ENCODE measurements at places on chromosomes 16 and 17. TPM values are rescaled to one million over a fixed set of nuclear protein-coding genes. Genes with fewer than 3 reads are reported as not detected.

GRCh38 chr16:88389621-88390160 is 6.9 kb downstream of the ZNF469 start:
- no peak overlapping the region for H3K27ac ChIP-seq
- no peaks in the 10 kb centered on the region for H3K4me1 ChIP-seq
- DNase-seq, result no peak
- H3K4me3 ChIP-seq, result no peak overlapping the region

DNA sequence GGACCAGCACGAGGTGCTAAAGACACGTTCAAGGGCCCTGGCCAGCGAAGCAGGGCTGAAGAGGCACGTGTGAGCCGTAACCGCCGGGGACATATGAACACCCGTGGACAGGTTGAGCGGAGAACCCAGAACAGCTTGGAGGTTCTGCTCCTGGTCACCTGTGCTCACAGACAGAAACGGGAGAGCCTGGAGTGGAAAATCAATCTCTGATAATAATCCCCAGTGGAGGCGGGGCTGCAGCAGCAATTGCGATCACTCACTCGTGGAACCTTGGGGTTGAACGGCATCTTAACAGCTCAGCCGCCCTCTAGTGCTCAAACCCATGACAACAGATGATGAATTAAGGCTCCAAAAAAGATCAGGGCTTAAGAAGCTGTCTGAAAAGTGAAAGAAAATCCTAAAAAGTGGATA is 25.6 kb downstream of the WIPI1 start:
- no peak overlapping the region for H3K4me3 ChIP-seq
- DNase-seq, result no peak
- peaks cover 15% of the 10 kb centered on the region for H3K36me3 ChIP-seq
- H3K27me3 ChIP-seq, result no peaks in the 10 kb centered on the region
- H3K27ac ChIP-seq, result no peak overlapping the region

DNA sequence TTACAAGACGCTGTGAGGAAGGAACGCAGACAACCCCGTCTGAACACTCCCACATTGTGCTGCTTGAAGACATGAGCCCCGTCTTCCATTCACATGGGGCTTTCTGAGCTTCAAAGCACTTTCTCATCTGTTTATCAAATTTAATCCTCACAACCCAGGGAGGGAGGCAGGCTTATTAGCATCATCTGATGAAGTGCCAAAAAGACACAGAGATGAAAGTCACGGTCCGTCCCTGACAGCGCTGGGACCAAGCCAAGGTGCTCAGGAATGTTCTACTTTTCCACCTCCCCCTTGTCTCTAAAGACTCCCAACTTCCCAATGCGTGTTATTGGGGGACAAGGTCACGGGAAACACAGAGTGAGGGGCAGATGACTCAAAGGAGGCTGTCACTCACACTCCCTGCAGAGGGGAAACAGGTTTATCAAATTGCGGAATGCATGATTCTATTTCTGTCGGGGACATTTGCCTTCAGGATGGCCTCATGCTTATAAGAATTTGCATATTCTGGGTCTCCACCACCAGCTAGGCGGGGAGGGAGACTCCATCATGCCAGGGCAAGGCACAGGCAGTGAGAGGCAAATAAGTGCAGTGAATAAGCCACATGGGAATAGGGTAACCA is 10.7 kb downstream of the XYLT1 start:
- peak; percentile 50 for DNase-seq
- peaks cover 3% of the 10 kb centered on the region for H3K36me3 ChIP-seq
- H3K27ac ChIP-seq, result peak overlapping the region; percentile 83
- H3K4me3 ChIP-seq, result no peak overlapping the region

DNA sequence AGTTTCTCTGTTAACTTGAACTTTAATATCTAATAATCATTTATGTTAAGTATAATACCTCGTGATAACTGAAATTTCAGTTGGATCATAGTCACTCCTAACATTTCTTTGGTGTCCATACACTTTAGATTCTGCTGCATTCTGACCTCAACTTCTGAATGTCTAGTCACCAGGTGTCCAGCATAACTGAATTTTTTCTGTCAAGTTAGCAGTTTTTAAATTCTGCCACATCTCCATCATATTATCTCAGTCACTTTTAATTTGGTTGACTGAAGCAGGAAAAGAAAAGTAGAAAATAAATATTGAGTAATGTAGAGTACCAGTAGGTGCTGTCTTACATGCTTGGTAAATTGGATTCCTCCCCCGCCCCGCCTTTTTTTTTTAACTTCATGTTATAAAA is 128.6 kb downstream of the TANC2 start:
- no peaks in the 10 kb centered on the region for H3K27me3 ChIP-seq
- no peak overlapping the region for H3K4me3 ChIP-seq
- peaks cover 8% of the 10 kb centered on the region for H3K36me3 ChIP-seq
- no peak for DNase-seq
- H3K4me1 ChIP-seq, result peaks cover 10% of the 10 kb centered on the region
- no peak overlapping the region for H3K27ac ChIP-seq

Gene FOXC2
- 10.4 TPM for total RNA-seq

DNA sequence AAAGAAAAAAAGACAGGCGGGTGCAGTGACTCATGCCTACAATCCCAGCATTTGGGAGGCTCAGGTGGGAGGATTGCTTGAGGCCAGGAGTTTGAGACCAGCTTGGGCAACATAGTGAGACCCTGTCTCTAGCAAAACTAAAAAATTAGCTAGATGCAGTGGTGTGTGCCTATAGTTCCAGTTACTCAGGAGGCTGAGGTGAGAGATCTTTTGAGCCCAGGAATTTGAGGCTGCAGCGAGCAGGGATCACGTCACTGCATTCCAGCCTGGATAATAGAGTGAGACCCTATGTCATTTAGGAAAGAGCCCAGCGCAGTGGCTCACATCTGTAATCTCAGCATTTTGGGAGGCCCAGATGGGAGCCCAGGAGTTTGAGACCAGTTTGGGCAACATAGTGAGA is 126.6 kb downstream of the CMIP start:
- no peak for DNase-seq
- peak overlapping the region; percentile 34 for H3K27ac ChIP-seq
- no peaks in the 10 kb centered on the region for H3K36me3 ChIP-seq

Gene CCDC154
- 3.9 TPM for total RNA-seq

DNA sequence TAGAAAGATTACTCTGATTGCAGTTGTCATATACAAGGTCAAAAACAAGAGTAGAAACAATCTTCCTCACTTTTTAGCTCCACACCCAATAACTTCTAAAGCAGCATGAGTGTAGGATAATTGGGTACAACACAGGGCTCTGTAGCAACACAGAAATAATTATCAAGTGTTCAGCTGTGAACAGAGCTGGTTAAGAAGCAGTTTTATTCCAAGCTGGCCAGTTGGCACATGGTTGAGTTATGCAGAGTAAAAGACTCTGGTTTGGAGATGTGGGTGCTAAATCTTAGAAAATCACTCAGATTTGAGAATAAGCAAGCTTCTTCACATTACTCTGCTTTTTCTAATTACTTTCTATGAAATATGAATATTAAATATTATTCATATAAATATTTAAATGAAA is 118.5 kb downstream of the KIF2B start:
- H3K4me1 ChIP-seq, result no peaks in the 10 kb centered on the region
- H3K27me3 ChIP-seq, result no peaks in the 10 kb centered on the region
- DNase-seq, result no peak
- no peak overlapping the region for H3K27ac ChIP-seq
- H3K4me3 ChIP-seq, result no peak overlapping the region

Gene CA5A
- not detected for total RNA-seq

DNA sequence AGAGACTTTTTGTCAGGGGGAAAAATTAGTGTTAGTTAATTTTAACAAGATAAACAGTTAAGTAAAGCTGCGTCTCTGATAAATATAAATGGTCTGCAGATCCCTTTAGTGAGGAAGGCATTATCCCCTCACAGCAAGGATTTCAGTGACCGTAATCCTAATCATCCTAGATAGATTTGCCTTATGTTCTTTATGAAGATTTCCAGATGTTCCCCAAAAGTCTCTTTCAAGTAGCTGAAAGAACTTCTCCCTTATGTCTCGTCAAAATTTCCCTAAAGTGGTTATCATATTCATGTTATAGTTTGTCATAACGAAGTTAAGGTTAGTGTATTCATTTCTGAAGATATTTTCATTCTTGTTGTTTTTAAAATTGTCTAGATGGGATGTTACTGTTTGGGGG is 5.6 kb downstream of the MOSMO start:
- no peaks in the 10 kb centered on the region for H3K27me3 ChIP-seq
- no peaks in the 10 kb centered on the region for H3K36me3 ChIP-seq
- no peak overlapping the region for H3K4me3 ChIP-seq
- no peak for DNase-seq

Gene SGCA
- not detected for total RNA-seq

DNA sequence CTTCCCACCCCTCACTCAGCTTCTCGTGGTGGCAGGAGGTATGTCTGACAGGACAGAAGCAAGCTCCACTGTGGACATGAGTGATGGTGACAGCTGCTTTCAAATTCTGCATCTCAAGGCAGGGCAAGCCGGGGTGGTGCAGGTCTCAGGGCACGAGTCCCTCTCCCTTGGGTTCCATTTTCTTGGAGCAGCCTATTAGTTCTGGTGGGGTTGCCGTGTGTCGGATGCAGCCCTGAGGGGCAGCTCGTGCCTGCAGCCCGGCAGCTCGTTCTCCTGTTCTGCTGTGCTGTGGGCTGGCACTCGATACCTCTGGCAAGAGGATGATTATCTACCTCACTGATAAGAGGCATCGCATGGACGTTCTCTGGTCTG is 16.5 kb upstream of the CLEC18C start:
- DNase-seq, result no peak
- peaks cover 35% of the 10 kb centered on the region for H3K36me3 ChIP-seq
- no peaks in the 10 kb centered on the region for H3K27me3 ChIP-seq
- H3K4me3 ChIP-seq, result no peak overlapping the region

DNA sequence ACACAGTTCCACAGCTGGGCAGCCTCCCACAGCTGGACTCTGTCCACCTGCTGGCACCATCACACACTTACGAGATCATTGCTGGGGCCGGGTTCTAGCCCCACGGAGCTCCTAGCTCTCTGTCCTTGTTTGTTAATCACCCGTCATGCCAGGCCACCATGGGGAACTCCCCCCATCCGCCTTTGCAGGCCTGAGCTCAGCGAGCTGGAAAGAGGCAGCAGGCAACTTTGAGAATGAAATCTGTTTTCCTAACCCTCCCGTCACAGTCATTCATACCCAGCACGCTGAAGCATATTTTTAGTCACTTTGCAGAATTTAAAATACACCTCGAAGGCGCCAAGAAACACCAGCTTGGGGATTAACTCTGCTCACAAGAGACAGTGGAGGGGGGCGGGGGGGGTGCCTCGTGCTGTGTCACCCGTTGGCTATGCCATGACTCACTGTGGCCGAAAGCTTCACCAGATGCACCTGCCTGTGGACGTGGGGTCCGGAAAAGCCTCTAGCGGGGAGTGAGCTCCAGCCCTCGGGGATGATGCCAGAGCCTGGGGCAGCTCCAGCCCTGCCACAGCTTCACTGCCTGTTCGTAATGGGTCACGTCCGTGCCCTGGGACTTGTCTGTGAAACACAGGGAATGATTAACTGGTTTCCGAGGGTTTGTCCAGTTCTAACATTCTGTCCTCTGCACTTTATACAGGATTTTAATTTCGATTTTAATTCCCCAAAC is 1.4 kb upstream of the SPNS2 start:
- H3K27me3 ChIP-seq, result peaks cover 36% of the 10 kb centered on the region
- peaks cover 28% of the 10 kb centered on the region for H3K4me1 ChIP-seq
- H3K27ac ChIP-seq, result no peak overlapping the region
- peak overlapping the region; percentile 38 for H3K4me3 ChIP-seq

- no peaks in the 10 kb centered on the region for H3K27me3 ChIP-seq
- no peak for DNase-seq
- no peak overlapping the region for H3K27ac ChIP-seq
- H3K4me1 ChIP-seq, result peaks cover 9% of the 10 kb centered on the region
Observed at GRCh38 chr16:88917146-88917914, 50.9 kb upstream of the PABPN1L start.

Gene MT4
- not detected for total RNA-seq

DNA sequence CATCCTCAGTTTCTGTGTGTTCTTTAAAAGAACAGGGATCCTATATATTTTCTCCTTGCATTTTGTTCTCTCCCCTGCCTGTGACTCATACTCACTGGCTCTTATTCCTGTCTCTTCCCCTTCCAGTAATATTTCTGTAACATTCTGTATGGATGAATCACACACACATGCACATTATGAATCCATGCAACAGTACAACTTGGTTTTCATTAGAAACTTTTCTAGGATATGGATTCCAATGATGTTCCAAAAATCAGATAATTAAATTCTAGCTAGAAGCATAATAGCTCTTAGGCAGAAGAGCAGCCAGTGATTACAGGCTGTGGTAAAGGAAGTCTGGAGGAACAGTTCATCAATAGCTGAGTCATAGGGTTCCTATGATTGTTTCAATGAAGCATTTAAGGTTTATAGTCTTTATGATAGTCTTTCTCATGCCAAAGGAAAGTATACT is 119.6 kb upstream of the PMFBP1 start:
- peak overlapping the region; percentile 3 for H3K27ac ChIP-seq
- H3K36me3 ChIP-seq, result no peaks in the 10 kb centered on the region
- H3K4me3 ChIP-seq, result no peak overlapping the region
- no peak for DNase-seq
- H3K27me3 ChIP-seq, result no peaks in the 10 kb centered on the region

- H3K4me1 ChIP-seq, result peaks cover 74% of the 10 kb centered on the region
- H3K27ac ChIP-seq, result peak overlapping the region; percentile 97
- no peaks in the 10 kb centered on the region for H3K36me3 ChIP-seq
- H3K4me3 ChIP-seq, result no peak overlapping the region
Observed at GRCh38 chr17:50050431-50051032, 5.4 kb upstream of the ITGA3 start.

- peaks cover 46% of the 10 kb centered on the region for H3K36me3 ChIP-seq
- no peak for DNase-seq
- no peaks in the 10 kb centered on the region for H3K4me1 ChIP-seq
- H3K4me3 ChIP-seq, result no peak overlapping the region
- H3K27me3 ChIP-seq, result no peaks in the 10 kb centered on the region
- no peak overlapping the region for H3K27ac ChIP-seq
Observed at GRCh38 chr17:77214743-77215142, 74.0 kb downstream of the SEC14L1 start.

DNA sequence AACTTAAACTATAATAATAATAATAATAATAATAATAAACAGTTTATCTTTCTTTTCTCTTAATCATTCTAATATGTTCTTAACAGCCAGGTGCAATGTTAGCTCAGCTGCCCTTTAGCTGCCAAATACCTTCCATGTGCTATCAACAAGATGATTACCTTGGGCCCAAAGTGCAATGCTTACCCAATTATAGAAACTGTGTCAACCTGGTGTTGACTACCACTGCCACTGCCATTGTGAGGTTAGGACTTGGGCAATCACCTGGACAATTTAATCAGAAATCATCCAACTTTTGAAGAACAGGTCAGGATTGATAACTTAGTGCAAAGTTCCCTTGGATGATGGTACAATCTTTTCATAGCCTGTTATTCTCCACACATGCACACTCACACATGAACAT is 371.8 kb upstream of the SALL1 start:
- no peak overlapping the region for H3K4me3 ChIP-seq
- H3K27ac ChIP-seq, result no peak overlapping the region
- peaks cover 7% of the 10 kb centered on the region for H3K27me3 ChIP-seq
- H3K4me1 ChIP-seq, result peaks cover 10% of the 10 kb centered on the region

Gene C16orf96
- total RNA-seq, result 0.45 TPM
